Stimulated activated CD8-positive, alpha-beta memory T cell treated with anti-CD3 and anti-CD28 coated beads, Interleukin-4, amount 100 ng/mL, for 1 hour (primary cell): ENCODE measurements at places on chromosomes 5 and 9.

- DNase-seq, result no peak
Observed at GRCh38 chr5:31417512-31417911, 114.4 kb downstream of the DROSHA start.

GRCh38 chr5:82912462-82912861 is 164.7 kb downstream of the TMEM167A start:
- DNase-seq, result no peak

DNA sequence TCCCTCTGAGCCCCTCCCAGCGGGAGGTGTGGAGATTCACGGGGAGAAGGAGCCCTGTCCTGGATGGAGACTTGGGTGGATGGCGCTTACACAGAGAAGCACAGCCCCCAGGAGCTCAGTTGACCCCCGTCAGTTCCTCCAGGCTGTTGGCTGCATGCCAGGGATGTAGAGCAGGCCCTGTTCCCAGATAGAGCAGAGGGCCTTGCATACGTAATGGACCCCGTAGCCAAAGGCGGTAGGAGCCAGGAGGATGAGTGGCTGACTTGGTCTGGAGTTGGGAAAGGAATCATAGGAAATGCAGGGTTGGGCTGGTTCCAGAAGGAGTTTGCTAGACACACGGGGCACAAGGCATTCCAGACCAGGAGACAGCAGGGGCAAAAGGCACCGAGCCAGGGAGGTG is 2.5 kb downstream of the PMPCA start:
- DNase-seq, result no peak

- no peak for DNase-seq
Observed at GRCh38 chr9:71721855-71722254, 46.5 kb downstream of the CEMIP2 start.

DNA sequence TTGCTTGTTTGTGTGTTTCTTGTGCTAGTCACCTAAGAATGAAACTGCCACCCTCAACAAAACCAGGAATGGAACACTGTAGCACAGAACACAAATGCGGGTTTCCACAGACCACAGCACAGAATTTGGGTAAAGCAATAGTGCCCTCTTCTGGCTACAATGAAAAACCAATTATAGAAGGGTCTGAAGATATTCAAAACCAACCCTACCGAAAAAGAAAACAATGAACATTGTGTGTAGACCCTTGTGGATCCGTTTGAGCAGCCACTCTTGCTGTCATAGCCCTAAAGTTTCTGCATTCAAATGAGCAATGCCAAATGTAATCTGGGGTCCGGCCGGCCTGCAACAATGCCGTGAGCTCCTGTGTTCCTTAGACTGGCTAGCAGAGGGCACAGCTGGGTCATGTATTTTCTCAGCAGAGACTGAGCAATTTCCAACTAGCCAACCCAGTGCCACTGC is 8.3 kb upstream of the ENC1 start:
- DNase-seq, result no peak

- DNase-seq, result no peak
Observed at GRCh38 chr5:177507165-177507564, 2.5 kb downstream of the DOK3 start.

GRCh38 chr5:1010641-1011046 is 2.0 kb downstream of the NKD2 start:
- no peak for DNase-seq

GRCh38 chr9:698954-699353 is 142.5 kb upstream of the DMRT1 start:
- DNase-seq, result no peak

- no peak for DNase-seq
Observed at GRCh38 chr5:100731768-100732167, 171.3 kb downstream of the ST8SIA4 start.

- no peak for DNase-seq
Observed at GRCh38 chr5:180120237-180121101, 48.9 kb upstream of the RNF130 start.
